Stimulated activated CD4-positive, alpha-beta T cell treated with anti-CD3 and anti-CD28 coated beads, Interleukin-1b, Interleukin-23, amount 100 ng/mL, for 1 hour (primary cell): ENCODE measurements at places on chromosomes 1 and 21.

DNA sequence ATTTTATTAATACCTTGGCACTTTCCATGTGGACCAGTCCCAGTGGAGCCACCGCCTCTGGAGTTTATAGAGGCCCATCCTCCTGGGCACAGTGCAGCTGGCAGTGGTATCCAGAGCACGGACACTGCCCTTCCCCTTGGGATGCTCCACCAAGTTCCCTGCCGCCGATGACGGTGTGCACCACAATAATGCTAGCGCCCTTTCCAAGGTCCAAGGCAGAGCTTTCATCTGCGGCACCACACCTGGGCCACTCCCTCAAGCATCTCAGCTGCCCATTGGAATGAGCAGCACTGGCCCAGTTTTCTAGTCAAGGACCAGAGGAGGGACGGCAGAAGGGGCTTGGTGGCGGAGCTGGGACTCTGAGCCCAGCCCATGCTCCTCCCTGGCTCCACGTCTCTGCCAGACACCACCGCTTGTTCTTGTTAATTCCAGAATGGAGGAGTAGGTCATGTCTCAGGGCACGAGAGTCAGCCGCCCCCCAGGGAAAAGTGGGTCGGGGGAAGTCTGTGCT lies 24.5 kb downstream of the SIM2 start:
- DNase-seq, result no peak

DNA sequence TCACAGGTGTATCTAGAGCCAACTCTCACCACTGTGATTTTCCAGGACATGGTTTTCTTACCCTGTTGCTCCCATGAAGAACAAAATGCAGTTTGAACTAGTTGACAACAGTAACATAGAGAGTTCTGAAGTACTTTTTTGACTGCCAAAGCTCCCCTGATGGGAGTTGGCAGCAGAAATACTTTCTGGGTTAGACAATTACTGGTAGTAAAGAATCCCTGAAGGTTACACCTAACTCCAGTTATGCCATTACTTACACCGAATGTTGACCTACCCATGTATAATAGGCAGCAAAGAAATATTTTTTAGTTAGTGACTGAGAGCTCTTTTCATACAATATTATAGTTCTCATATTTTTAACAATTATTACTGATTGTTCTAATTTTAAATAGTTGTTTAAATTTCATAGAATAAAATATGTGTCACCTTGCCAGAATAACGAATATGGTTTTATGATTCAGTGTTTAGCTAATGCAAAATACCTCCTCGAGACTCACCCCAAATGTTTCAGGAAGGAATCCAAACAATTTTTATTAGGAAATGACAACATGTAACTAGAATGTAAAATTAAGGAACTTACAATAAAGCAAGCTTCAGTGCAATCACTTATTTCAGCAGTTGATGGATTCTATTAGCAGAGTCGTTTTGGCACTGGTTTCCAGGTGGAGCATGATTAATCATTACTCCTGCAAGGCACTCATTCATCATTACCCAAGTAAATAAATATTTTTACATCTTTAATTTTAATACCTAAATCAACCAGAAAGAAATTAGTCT lies 237.6 kb downstream of the MRPL39 start:
- DNase-seq, result no peak

DNA sequence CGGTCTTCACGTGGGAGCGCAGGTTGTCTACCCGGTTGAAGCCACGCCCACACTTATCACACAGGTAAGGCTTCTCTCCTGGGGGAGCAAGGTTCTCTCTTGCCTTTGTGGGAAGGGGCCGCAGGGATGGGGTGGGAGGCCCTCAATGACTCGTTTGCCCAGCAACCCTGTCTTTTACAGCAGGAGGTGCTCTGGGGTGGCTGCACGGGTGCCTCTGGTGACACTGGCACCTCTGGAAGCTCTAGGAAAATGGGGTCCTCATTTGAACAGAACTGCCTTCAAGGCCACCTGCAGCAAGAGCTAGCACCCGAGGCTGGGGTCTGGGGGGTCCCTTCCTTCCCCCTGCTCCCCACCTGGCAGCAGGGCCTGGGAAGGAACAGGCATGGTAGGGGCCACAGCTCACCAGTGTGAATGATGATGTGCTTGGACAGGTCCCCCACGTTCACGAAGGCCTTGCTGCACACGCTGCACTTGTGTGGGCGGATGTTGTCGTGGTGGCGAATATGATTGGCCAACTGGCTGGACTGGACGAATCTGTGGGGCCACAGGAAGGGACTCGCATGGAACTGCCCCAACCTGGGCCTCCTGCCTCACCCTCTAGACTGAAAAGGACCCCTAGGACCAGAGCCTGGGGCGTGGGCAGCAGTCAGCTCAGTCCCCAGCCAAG lies 33.1 kb downstream of the ZBTB17 start:
- DNase-seq, result no peak

DNA sequence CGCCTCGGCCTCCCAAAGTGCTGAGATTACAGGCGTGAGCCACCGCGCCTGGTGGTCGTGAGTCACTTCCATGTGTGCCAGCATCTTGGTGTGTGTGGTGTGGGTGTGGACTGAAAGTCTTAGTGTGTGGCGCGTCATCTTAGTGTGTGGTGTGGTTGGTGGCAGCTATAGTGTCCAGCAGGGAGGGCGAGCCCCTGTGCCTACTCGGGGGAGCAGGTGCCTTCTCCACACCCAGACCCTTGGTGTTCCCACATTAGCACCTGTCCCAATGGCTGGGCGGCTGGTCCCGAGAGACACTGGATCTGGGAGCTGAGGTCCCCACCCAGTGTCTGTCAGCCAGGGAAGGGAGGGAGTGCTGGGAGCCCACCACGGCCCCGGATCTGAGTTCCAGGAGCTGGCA lies 2.8 kb downstream of the SCNN1D start:
- no peak for DNase-seq

GRCh38 chr1:8409106-8409505 lies 91.2 kb downstream of the SLC45A1 start:
- no peak for DNase-seq

- DNase-seq, result no peak
These were observed 102.0 kb upstream of the USP25 start for GRCh38 chr21:15627823-15628222.

DNA sequence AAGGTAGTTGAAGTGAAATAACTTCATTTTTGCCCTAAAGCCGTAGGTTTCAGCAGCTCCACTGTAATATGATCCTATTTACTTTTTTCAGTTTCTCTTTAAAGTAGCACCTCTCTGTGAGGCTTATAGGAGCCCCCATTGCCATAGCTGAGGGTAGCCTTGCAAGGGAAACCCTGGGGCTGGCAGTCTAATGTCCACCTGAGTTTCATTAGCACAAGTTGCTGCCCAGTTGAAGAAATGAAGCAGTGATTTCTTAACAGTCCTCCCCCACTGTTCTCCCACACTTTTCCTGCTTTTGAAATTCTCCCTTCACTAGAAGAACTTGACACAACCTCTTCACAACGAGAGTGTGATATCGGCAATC lies 1.5 kb downstream of the HMCN1 start:
- no peak for DNase-seq

DNA sequence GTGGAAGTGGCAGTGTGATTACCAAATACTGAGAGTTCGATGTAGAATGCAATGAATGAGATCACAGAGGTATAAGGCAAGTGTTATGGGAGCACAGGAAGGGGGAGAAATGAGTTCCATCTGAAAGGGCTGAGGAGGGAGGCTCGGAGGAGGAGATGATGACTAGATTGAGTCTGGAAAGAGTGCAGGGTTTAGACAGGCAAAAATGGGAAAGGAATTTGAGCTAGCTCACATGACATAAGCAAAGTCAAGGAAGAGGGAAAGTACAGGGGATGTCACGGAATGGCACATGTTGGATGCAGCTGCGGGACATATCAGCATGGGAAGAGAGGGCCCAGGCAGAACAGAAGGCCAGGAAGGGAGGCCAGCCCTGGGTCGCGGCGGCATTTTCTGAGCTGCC lies 132.7 kb downstream of the RUNX1 start:
- DNase-seq, result no peak

DNA sequence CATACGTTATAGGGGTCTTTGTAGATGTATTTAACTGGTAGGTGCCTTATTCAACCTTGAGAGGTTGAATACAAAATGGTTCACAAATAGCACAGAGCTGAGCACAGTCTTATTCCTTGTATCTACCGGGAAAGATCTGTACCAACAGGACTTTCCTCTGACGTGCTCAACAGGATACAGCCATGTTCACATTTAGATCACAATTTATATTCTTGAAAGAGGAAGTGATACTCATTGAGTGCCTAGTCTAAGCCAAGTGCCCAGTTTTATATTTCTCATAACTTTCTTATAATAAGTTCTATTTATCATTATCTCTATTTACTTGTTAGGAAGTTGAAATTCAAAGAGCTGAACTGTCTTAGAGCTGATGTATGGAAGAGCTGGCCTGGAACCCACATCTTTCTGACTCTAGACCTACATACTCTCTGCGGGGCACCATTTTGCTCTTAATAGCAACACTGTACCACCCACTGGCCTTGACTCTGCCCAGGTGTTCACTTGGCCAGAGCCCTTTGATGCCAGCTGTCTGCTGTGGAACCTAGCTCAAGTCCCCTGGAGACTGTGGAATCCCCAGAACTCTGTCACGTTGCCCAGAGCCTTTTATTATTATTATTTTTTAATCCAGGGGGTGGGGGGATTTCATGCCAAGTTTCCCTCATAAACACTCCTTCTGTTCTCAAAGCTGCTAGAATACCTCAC lies 156.2 kb downstream of the TPR start:
- no peak for DNase-seq

DNA sequence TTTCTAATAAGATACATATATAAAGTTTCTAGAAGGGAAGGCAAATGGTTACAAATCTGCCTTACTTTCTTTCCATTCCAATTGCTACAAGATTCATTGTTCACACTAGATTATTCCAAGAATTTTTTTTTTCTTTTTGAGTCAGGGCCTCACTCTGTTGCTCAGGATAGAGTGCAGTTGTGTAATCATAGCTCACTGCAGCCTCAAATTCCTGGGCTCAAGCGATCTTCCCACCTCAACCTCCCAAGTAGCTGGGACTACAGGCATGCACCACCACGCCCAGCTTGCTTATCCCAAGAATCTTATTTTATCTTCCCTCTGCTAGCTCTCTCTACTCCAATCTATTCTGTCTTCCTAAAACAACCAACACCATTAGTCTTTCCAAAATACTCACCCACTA lies 81.8 kb downstream of the KIAA0319L start:
- no peak for DNase-seq

GRCh38 chr1:169200319-169200718 lies 93.8 kb downstream of the ATP1B1 start:
- DNase-seq, result no peak

- DNase-seq, result no peak
These were observed 208.7 kb downstream of the FGGY start for GRCh38 chr1:59505596-59506028.

DNA sequence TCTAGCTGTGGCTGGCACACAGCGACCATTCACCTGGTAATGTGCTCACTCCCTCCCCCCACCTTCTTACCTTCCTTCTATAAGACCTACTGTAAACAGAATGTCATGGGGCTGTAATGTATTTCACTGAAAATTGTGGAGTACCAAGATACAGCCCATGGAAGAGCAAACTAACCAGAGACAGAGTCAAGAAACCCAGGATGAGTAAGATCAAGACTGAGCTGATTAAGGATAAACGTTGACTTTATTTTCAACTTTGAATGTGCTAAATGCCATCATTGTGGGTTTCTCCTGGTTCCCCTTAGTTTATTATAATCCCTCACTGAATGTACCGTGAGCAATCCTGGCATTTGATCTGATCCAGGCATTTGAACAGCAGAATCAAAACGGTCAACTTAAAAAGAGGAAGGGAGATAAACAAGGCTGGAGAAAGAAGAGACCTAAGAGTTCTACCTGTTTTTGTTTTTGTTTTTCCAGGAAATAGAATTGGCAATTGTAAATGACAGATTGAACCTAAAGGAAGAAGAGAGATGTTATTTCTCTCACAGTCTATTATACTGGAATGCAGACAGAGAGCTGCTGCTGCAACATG lies 16.1 kb upstream of the ATP1B1 start:
- no peak for DNase-seq

DNA sequence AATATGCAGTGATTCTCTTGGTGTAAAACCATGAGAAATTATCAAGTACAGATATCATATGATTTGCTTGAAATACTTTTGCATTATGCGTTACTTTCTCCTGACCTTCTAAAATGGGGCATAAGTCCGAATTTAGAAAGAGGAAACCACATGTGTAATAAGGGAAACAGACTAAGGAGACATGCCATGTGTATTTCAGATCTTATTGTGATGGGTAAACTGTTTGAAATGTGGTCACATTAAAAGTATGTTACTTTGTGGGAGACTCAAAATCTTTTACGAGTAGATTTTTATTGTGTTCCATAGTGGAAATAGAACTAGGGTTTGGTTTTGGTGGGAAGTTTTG lies 173.0 kb downstream of the NFIA start:
- no peak for DNase-seq

- no peak for DNase-seq
These were observed 195.9 kb downstream of the TOMM20 start for GRCh38 chr1:234932511-234933430.

DNA sequence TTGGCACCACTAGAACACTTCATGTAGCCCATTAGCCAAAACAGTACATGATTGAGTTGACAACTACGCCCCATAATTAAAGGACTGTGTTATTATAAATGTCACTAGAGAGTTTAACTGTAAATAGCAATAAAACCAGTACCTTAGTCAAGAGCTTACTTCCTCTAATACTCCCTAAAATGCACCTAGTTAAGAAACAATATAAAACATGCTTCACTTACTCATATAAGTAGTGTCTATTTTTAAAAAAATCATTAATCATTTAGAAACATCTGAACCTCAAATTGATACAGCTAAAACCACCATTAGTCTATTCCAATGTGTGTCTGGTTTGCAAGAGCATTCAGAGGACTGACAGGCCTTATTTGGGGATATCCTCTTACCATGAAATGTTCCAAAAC lies 25.3 kb downstream of the PTP4A2 start:
- DNase-seq, result no peak

DNA sequence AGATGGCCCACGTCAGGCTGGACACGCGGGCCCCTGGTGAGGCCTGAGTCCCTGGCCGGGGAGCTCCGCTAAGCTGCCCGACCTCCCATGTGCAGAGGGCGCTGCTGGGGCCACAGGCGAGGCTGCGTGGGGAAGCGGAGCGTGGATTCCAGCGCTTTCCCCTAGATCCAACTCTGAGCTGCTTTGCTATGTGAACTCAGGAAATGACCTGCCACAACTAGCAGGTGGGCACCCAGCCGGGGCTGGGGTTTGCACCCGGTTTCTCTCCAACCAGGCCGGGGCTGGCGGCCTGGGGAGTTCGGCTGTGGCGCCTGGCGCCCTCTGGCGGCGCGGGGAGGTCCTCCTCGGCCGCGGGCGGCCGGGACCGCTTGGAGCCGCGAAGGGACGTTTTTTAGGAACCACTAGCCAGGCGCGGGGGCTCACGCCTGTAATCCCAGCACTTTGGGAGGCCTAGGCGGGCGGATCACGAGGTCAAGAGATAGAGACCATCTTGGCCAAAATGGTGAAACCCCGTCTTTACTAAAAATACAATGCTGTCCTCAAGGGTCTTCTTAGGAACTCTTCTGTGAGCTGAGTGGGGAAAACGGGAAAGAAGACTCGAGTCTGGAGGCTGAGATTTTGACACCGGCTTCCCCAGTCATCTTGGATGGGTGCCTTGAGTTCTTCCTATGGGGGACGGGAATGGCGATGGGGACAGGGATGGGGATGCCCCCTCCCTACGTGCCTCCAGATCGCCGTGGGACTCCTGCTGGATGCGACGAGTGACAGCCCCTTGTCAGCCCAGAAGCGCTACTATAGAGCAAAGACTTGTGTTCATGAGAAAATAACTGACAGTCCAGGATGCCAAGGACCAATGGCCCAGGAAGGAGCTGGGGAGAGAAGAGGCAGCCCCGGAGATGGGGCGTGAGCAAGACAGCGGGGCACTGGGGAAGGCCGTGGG lies 12.6 kb downstream of the PYCR2 start:
- DNase-seq, result peak; percentile 43

- no peak for DNase-seq
These were observed 31.5 kb upstream of the SLC6A9 start for GRCh38 chr1:44062656-44063179.
